ENCODE measurements at places on chromosomes 6 and 20.

- DNase-seq: no peak
Observed at GRCh38 chr6:134622382-134623173, 304.7 kb upstream of the SGK1 start.

GRCh38 chr6:165671222-165671768, 8.3 kb upstream of the PDE10A start:
- no peak for DNase-seq

DNA sequence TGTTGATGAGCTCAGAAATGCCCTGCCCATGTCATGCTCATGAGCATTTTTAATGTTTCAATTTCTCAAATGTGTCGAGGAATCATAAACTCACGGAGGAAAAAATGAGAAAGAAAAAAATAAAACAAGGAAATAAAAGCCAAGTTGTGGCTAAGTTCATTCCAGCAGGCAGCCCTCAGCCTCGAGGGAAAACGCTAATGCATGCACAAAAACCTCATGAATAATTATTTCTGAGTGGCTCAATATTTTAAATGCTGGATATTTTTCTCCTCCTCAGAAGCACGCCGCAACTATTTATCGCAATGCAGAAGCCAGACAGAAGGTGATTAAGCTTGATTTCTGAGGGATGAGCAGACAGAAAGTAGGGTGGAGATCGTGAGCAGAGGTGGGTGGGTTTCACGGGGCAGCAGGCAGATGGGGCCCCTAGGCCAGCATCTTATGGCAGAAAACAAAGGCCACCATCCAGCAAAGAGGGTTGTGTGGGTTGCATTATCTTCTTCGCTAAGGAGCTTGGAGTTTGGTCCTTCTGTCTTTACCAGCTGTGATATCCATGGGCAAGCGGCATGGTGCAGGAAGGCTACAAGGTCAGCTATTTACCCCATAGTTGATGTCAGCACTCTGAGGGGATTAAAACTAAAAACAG, 151.5 kb upstream of the LRFN2 start:
- no peak for DNase-seq

DNA sequence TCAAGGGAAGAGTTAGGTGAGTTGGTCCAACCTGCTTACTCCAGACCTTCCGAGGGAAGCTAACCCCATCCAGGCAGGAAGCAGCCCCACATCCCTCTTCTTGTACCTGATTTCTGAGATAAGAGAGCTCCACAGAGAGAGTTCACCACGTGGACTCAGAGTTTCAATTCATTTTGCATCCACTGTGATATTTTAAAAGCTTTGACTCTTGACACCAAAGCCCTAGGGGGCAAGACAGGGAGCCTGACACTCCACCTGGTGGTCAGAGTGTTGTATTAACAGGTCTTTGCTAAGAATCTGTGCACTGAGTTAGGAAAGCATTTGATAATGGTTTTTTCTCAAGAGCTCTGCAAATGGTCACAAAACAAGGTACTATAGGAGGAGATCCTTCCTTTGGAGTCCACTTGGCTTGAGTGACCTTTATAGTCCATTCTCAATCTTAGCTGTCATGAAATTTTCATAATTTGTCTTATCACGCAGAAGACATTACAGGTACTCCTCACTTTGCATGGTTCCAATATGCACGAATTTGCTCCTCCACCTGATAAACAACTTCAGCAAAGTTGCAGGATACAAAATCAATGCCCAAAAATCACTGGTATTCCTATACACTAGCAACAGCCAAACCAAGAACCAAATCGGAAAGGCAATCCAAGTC, 56.2 kb upstream of the RIPOR2 start:
- peak; percentile 37 for DNase-seq

DNA sequence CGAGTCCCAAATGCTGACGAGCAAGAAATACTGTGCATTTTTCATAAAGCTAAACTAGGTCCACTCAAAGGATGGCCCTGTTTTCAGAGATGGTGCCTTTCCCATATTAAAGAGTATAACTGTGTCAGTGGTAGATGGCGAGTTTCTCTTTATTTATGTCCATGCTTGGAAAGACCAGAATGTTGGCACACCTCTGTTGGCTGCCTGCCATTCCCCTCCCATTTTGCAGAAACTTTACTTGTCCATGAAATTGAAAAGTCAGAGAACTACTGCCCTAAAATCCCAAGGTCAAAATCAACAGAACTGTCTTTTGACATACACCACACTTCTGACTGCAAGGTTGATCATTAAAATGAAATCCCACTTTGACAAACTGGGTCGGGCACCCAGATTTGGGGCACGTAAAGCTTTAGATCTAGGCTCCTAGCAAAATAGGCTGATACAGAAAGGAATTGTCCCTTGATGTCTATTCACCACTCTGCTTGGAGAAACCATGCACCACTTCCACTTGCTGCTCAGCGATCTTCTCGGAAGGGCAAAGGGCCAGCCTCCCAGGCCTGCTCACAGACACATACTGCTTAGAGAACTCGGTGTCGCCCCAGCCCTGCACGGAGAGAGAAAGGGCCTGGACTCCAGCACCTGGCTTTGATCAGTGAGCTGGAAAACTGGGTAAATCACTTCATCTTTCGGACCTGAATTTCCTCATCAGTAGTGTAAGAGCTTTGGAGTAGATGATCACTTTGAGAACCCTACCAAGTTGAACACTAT, 130.0 kb downstream of the AGPAT4 start:
- no peak for DNase-seq

- DNase-seq: no peak
Observed at GRCh38 chr20:51529081-51529681, 13.3 kb downstream of the NFATC2 start.

GRCh38 chr6:6932341-6932740, 175.4 kb upstream of the RREB1 start:
- no peak for DNase-seq

- DNase-seq: no peak
Observed at GRCh38 chr20:38229376-38230252, 30.9 kb downstream of the KIAA1755 start.

GRCh38 chr6:73671911-73672685, 18.3 kb upstream of the SLC17A5 start:
- no peak for DNase-seq

GRCh38 chr6:16770701-16771569, 9.7 kb upstream of the ATXN1 start:
- peak; percentile 70 for DNase-seq

GRCh38 chr6:36487698-36488097, 44.9 kb downstream of the KCTD20 start:
- DNase-seq: no peak

DNA sequence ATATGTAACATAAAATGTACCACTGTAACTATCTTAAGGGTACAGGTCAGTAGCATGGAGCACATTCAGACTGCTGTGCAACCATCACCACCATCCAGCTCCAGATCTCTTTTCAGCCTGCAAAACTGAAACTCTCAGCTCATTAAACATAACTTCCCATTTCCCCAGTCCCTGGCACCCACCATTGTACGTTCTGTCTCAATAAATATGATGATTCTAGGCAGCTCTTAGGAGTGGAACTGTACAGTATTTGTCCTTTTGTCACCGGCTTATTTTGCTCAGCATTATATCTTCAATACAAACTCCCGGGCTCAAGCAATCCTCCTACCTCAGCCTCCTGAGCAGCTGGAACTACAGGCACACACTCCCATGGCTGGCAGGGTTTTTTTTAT, 1.5 kb downstream of the ZC3H12D start:
- peak; percentile 40 for DNase-seq

- no peak for DNase-seq
Observed at GRCh38 chr6:139172151-139172550, 37.3 kb downstream of the HECA start.

- no peak for DNase-seq
Observed at GRCh38 chr6:112927641-112928320, 580.7 kb downstream of the RFPL4B start.

DNA sequence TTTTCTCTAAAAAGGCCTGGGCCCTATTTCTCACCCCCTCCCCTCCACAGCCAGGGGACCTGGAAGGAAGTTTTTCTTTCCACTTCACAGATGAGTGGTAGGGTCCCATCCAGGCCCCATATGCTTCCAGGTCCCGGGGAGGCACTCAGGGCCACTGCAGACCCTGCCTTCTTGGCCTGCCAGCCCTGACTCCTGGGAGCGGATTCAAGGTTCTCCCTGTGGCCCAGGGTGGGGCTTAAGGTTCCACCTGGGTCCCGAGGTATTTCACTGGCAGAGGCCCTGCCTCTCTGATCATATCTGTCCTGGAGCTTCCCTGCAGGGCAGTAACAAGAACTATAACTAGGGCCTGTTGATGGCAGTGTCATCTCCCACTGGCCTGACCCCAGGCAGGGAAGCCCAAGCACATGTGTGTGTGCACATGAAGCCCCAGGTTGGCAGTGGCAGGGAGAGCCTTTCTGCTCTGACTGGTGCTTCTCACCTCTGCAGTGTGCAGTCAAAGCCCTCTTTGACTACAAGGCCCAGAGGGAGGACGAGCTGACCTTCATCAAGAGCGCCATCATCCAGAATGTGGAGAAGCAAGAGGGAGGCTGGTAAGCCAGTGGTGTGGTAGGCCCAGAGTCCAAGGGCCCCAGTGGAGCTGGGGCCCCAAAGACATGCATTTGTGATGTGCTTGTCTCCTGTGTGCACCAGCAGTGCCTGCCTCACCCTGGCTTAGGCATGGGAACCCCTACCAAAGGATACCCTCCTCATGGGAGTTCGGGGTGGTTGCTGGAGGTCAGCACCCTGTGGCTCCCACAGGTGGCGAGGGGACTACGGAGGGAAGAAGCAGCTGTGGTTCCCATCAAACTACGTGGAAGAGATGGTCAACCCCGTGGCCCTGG, 31.2 kb downstream of the PLCG1 start:
- no peak for DNase-seq

GRCh38 chr6:122804962-122805485, 16.0 kb downstream of the SMPDL3A start:
- DNase-seq: no peak

DNA sequence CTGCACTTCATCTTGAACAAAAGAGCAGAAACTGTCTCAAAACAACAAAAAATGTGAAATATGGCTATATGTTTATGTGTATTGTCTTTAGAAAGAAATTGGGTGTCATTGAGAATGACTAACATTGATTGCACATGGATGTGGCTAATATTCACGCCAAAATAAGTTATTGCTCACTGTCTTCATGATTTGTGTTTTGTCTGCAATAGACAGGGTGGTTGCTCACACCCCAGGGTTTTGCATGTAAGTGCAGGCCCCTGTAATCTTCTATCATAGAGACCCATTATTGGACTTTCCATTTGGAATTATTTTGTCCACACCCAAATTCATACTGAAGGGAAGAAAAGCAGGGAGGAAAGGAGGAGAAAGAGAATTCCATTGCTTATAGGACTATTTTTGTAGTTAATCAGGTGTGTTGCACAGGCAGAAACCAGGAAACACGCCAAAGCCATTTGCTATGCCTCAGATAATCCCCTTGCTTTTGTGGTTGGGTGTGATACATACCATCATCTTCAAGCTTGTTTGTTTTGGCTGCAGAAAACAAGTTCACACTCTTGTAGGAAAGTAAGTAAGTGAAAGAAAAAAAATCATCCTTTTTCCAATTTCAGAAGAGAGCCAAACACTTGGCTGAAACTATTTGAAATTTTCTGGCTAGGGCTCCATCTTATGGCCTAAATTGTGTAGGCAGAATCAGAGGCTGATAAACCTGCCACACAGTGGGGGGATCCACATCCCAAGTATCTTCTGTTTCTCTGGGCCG, 214.1 kb downstream of the COL12A1 start:
- DNase-seq: no peak

DNA sequence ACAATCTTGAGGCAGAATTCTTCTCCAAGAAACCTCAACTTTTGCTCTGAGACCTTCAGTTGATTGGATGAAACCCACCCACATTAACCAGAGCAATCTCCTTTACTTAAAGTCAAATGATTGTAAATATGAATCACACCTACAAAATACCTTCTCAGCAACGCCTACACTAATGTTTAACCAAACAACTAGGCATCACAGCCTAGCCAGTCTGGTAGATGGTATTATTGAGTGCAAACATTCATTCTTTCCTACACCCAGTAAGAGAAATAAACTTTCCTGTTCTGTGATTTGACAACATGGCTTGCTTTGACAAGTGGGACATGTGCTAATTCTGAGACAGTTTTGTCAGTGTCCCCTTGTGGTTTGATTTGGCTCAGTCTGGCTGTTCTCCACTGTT, 252.2 kb downstream of the HACE1 start:
- DNase-seq: no peak

- DNase-seq: no peak
Observed at GRCh38 chr6:168180548-168181011, 101.6 kb upstream of the FRMD1 start.

GRCh38 chr6:32882879-32883250, 28.9 kb downstream of the PSMB9 start:
- DNase-seq: no peak

DNA sequence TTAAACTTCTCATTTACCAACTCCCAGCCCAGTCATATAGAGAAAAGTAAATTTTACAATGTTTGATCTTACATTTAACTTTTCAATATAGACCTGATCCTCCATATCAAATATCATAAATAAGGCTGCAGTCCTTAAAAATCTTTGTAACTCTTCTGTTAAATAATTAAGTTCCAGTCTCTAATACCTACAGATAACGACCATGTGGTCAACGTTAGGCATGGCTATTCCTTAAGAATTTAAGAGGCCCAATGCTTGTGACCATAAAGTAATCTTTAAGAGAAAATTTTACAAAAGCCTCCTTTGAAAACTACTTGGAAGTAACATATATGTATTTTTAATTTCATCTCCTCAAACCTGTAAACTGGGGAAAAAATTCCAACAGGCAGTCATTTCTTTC, 1.6 kb downstream of the FBXO5 start:
- DNase-seq: no peak

DNA sequence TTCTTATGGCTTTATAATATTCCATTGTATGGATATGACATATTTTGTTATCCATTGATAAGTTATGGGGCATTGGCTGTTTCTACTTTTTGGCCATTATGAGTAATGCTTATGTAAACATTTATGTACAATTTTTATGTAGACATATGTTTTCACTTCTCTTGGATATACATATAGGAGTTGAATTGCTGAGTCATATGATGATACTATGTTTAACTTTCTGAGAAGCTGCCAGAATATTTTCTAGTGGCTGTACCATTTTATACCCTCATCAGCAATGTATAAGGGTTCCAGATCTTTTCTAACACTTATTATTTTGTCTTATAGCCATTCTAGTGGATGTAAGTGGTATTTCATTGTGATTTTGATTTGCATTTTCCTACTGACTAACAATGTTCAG, 23.1 kb downstream of the OTOR start:
- DNase-seq: no peak

DNA sequence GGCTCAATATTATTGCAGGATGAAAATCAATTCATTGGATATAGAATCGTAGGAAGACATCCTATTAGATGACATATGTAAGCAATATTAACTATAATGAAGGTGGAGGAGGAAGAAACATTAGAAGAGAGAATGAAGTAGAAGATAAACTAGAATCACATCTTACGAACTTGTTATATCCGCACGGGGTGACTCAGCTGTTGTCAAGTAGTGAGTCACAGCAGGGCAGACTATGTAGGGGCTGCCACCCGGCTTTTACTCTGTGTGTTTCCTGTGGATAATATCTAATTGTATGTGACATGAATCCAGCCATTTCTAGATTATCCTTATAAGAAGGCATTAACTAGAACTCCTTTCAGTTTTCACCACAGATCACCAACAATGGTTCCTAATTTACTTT, 520.2 kb downstream of the DOK5 start:
- no peak for DNase-seq

- DNase-seq: no peak
Observed at GRCh38 chr6:127952831-127953230, 52.0 kb upstream of the THEMIS start.

GRCh38 chr6:30614044-30614842, 2.8 kb downstream of the PPP1R10 start:
- no peak for DNase-seq
